Activated CD4-positive, alpha-beta T cell treated with anti-CD3 and anti-CD28 coated beads, Interleukin-2, amount 50 U/mL, for 4 hours (primary cell): ENCODE measurements at places on chromosomes 6 and 20.

DNA sequence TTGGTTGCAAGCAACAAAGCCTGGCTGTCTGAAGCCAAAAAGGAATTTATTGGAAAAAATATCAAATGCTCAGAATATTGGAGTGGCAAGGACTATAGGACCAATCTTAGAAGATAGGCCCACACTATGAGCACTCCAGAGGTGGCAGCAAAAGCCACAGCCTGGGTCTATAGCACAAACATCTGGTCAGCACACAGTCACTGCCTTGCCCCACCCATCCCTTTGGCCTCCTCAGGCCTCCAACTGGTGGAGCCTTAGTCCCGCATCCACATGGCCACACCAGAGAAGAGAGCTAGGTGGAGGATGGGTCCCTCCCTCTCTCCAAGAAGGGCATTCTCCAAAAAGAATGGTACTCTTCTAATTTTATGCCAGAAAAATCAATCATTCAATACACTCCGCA, 14.0 kb downstream of the NUDT3 start:
- DNase-seq, result no peak

DNA sequence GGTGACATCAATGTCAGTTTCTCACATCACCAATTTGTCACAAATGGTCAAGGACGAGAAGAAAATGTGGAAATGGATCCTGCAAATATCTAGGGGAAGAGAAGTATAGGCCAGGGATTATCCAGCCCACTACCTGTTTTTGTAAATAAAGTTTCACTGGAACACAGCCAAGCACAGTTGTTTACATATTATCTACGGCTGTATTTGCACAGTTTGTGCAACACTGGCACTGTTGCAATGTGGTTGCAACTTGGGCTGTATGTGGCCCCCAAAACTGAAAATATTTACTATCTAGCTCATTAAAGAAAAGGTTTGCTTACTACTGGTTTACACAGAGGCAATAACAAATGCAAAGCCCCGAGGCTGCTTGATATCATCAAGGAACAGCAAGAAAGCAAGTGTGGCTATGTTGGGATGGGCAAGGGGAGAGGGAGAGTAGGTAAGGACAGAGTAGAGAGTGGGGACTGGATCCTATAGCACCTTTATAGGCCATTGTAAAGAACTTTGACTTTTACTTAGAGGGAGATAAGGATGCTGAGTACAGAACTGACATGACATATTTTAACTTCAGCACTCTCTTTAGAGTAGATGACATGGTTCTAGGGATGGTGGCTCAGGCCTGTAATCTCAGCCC, 11.8 kb upstream of the STXBP5 start:
- no peak for DNase-seq

DNA sequence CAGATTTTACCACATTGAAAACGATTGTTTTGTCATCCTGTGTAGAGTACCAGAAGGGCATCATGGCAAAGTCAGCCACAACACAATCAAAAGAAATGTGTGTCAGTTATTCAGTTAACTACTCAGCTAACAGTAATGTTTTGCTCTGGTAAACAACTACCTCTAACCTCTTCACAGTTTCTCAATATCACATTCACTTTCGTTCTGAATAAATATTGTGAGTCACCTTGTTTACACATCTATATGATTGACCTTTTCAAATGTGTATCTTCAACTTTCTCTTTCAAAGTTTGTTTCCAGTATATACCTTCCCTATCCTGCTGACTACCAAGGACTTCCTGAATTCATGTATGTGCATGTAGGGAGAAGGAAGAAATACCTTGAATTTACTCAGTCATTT, 216.6 kb upstream of the UFL1 start:
- DNase-seq, result no peak

DNA sequence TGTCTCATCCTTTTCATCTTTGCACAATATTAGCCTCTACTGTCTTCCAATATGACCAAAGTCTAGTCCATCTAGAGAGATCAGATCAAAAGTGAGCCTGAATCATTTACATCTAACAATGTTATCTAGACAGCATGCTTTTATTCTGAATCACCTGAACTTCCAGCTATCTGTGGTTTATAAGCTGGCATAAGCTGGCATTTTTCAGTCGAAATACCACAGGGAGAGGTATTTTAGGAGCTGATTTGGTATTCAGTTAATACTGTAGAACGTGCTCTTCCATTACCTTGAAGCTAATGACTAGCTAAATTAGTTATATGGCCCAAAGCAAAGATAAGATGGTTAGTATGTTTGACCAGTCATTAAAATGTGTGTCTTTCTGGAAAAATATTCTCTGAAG, 188.3 kb upstream of the AGPAT4 start:
- DNase-seq, result no peak

- DNase-seq, result no peak
Observed at GRCh38 chr20:45946149-45946970, 11.9 kb downstream of the PCIF1 start.

- DNase-seq, result no peak
Observed at GRCh38 chr6:11484441-11484840, 53.1 kb upstream of the TMEM170B start.

- no peak for DNase-seq
Observed at GRCh38 chr6:163422550-163422949, 8.0 kb downstream of the QKI start.

GRCh38 chr6:119249319-119249718, 100.2 kb downstream of the MAN1A1 start:
- no peak for DNase-seq

GRCh38 chr20:11807054-11808048, 110.3 kb upstream of the BTBD3 start:
- no peak for DNase-seq

GRCh38 chr20:10660661-10661060, 13.1 kb downstream of the JAG1 start:
- DNase-seq, result no peak

GRCh38 chr20:57570920-57571319, 10.0 kb downstream of the PCK1 start:
- no peak for DNase-seq

- DNase-seq, result no peak
Observed at GRCh38 chr20:41361757-41362747, 4.6 kb downstream of the EMILIN3 start.

DNA sequence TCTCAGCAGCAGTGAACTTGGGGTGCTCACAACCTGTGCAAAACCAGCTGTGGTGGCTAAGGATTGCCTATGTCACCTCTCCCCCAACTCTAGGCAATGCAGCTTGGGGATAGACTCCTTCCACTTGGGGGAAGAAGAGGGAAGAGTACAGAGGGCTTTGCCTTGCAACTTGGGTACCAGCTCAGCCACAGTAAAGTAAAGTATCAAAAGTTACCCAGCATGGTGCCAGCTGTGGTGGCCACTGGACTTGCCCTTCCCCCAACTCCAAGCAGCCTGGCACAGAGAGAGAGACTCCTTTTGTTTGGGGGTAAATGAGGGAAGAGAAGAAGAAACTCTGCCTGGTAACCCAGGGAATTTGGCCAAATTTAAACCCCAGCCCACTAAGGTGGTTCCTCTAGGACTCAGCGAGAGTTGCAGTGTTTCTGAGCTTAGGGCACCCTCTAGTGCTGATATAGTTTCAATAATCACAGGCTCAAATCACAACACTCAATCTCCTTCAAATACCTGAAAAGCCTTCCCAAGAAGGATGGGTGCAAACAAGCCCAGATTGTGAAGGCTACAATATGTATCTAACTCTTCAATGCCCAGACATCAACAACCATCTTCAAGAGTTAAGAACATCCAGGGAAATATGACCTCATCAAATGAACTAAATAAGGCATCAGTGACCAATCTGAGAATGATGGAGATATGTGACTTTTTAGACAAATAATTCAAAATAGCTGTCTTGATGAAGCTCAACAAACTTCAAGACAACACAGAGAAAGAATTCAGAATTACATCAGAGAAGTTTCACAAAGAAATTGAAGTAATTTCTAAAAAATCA, 7.6 kb upstream of the DEFB129 start:
- DNase-seq, result no peak

GRCh38 chr6:44667668-44668390, 280.3 kb downstream of the CDC5L start:
- DNase-seq, result peak; percentile 18

- DNase-seq, result no peak
Observed at GRCh38 chr20:2701671-2702081, 9.1 kb downstream of the EBF4 start.

- no peak for DNase-seq
Observed at GRCh38 chr6:11486051-11486450, 51.5 kb upstream of the TMEM170B start.

DNA sequence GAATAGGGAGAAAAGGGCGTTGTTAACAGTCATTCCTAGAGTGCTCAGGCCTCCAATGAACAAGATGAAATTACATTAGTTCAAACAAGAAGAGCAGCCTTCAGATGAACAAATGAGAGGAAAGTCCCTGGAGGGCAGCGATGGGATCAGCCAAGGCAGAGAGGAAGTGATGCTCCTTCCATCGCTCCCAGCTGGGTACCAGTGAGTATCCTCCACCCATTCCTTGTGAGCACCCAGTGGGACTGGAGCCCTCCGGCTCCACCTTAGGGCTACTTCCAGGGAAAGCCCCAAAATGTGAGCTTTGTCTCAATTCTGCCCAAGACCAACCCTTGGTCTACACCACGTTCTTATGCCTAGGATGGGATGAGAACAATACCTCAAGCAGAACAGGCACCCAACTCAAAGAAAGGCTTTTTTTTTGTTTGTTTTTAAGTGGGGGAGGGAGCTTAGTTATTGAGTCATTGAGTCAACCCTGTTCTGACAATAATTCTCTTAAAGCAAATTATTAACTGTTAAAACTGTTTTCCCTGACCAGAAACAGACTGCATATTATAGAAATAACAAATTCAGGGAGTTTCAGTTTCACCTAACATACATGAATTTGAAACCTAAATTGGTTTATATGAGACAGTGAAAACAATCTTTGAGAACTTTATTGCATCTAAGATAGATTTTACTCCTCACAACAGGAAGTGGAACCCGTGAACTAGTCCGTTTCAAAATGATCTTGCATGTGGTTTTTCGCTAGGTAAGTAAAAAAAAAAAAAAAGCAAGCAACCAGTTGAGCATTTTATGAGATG, 106.9 kb downstream of the IPCEF1 start:
- DNase-seq, result no peak

DNA sequence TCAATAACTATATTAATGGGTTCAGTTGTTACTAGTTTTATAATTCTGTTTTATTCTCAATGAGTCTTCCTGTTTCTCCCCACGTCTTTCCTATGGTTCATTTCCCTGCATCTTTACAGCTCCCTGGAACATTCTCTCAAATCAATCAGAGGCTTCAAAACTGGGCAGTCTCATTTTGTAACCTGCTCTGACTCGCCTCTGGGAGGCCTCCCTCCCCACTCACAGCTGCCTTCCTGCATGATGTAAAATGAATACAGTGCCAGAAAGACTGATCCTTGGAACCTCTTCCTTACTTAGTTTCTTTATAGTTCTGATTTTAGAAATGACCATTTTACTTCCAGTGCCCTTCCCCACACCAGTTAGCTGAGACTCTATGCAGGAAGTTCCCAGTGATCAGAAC, 103.9 kb downstream of the ESR1 start:
- no peak for DNase-seq

GRCh38 chr6:101413773-101414172, 20.3 kb downstream of the GRIK2 start:
- no peak for DNase-seq

DNA sequence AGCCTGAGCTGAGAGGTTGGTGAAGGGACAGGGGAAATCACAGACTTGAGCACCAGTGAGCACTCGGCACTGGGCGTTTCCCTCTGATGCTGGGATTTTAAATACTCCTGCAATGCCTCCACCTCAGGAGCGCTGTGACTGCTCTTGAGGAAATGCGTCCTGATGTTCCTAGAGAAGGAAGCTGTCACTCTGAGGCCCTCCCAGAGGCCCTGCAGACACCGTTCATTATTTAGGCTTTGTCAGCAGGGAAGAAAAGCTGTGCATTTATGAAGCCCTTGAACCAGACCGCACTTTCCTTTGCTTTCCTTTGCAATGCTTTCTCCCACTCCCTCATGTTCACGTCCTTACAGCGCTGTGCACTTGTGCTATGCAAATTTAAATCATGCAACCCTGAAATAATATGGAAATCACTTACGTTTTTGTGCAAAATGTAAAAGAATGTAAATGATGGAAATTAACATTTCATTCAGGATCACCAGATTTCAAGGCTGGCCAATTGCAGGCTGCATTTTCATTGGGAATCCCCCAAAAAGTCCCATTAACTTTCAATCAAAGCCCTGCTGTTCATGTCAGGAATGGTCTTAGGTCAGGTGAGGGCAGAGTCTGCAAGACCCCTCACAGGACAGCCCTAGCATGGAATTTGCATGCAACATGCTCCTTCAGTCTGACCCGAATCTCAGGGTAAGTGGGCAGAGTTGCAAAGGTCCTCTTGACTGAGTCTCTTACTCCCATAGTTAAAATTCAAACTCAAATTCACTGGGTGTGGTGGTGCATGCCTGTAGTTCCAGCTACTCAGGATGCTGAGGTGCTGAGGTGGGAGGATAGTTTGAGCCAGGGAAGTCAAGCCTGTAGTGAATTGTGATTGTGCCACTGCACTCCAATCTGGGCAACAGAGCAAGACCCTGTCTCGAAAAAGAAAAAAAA, 45.8 kb upstream of the SYNDIG1 start:
- DNase-seq, result no peak

- DNase-seq, result no peak
Observed at GRCh38 chr6:32689531-32690501, 23.4 kb upstream of the HLA-DQB1 start.

GRCh38 chr6:5937169-5937909, 69.4 kb downstream of the NRN1 start:
- no peak for DNase-seq

- peak; percentile 12 for DNase-seq
Observed at GRCh38 chr6:87436435-87436834, 28.7 kb downstream of the CFAP206 start.

- DNase-seq, result no peak
Observed at GRCh38 chr20:21021472-21021790, 84.7 kb downstream of the LINC00237 start.

DNA sequence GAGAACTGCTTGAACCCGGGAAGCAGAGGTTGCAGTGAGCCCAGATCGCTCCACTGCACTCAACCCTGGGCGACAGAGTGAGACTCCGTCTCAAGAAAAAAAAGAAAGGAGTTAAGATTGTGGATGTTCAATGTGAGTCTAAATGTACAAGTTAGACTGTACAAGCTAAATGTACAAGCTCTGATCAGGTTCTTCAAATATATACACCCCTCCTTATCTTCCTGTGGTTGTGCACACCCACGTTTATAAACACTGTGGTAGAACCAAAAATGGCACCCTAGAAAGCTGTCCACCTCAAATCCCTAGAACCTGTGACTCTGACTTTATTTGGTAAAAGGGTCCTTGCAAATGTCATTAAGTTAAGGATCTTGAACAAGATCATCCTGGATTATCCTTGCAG, 11.2 kb upstream of the RANBP9 start:
- no peak for DNase-seq

- DNase-seq, result no peak
Observed at GRCh38 chr6:112367628-112368027, 20.5 kb downstream of the RFPL4B start.

GRCh38 chr6:2839195-2839981, 2.3 kb downstream of the SERPINB1 start:
- DNase-seq, result no peak
